ENCODE measurements at places on chromosomes 7 and 10. TPM values are rescaled to one million over a fixed set of nuclear protein-coding genes. Genes with fewer than 3 reads are reported as not detected.

- DNase-seq = no peak
Measured at GRCh38 chr7:130409712-130410072, 29.4 kb downstream of the CPA1 start.

NUTM2E gene
- not detected for total RNA-seq

DNA sequence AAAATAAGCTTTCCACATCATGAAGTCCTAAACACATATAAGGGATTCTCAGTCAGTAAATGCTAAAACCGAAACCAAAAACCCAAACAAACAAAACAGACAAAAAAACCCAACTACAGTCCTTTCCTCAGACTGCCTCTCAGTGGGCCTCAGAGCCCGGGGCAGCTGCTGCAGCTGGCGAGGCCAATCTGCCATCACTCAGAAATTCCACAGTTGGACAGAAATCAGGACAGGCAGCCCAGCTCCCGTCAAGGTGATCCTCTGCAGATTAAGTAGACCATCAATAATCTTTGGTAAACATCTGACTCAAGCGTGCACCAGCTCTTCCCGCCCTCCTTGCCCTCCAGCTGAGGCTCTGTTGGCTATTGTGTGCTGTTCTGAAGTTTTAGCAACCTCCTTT, 142.2 kb downstream of the ATXN7L1 start:
- DNase-seq = no peak

AGBL3 gene
- 2.6 TPM for total RNA-seq

LIPN gene
- 0.74 TPM for total RNA-seq

TEX36 gene
- not detected for total RNA-seq

SPDYE18 gene
- 0.42 TPM for total RNA-seq

GRCh38 chr7:116861717-116862116, 670 bp upstream of the CAPZA2 start:
- DNase-seq = no peak

GRCh38 chr10:30553626-30554439, 75.7 kb downstream of the LYZL2 start:
- peak; percentile 92 for DNase-seq

TMEM213 gene
- not detected for total RNA-seq

DNA sequence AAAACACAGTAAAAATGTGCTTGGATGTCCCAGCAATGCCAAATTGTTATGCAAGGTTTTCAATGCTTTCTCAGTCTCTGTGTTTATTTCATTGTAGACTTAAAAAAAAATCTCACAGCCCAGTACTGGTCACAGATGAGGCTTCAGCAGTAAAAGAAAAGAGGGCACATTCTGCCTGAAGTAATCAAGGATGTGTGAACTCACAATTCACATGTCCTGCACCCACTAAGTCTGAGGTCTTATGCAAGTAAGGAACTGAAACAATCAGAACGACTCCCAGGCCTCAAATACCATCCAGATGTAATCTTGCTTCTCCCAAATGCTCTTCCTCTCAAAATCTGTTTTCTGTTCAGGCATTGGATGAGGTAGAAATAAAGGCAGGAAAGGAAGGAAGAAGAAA, 33.7 kb downstream of the ADRB1 start:
- no peak for DNase-seq

EN2 gene
- total RNA-seq = 0.22 TPM

GRCh38 chr7:43584195-43584586, 1.3 kb downstream of the STK17A start:
- DNase-seq = no peak

GAD2 gene
- total RNA-seq = not detected

GRCh38 chr10:24502801-24503460, 220.8 kb downstream of the ARHGAP21 start:
- DNase-seq = no peak

- DNase-seq = no peak
Measured at GRCh38 chr10:12617191-12618175, 268.1 kb downstream of the CAMK1D start.

DNA sequence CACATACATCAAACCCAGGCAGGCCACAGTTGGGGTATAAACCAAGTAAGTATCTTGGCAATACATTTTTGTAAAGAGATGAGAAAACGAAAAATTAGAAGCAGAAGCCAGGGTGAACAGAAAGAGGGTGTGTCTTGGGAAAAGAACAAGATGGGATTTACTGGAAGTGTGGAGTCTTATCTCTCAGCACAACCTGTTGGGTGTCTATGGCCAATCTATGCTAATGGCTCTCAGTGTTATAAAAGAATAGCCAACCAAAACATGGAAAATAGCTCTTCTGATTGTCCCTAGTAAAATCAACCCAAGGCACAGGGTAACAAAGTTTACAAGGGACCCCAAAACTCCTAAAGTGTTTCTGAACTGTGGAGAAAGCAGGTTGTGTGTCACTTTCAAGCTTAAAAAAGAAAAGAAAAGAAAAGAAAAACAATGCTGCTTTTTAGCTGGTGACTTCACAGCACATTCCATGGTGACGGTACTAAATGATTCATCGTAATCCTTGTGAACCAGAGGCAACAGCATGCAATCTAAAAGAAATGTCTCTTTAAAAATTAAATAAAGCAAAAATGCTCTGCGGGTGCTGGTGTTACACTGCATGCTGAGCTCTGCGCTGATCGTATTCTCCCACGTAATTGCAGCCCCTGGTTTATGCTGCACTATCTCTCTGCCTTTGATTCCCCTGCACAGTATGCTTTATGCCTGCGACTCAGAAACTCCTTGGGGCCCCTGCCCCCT, 100.8 kb downstream of the C10orf90 start:
- DNase-seq = no peak

VWDE gene
- total RNA-seq = not detected

- no peak for DNase-seq
Measured at GRCh38 chr7:116698930-116699721, 27.1 kb downstream of the MET start.

DNA sequence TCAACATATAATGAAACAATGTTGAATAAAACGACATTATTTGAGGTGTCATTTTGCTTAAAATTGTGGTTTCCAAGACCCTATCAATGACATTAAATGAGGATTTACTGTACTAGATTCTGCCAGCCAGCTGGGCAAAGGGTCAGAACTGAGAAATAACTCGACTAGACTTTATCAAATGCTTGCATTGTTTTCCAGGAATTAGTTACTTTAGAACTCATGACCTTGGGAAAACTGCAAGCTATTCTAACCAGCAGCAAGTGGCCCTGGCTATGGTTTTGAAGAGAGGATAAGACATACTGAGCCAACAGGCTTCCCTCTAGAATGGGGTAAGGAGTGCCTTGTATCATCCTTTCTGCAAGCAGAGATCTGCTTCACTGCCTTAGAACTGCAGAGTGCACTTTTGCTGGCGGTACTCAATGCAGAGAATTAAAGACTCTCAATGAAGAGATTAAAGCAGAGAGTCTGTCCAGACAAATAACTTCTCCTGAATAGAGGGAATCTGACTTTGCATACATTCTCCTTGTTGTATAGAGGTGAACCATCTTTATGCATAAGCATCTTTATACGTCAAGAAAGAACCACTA, 281.5 kb downstream of the ARL4A start:
- no peak for DNase-seq

DNA sequence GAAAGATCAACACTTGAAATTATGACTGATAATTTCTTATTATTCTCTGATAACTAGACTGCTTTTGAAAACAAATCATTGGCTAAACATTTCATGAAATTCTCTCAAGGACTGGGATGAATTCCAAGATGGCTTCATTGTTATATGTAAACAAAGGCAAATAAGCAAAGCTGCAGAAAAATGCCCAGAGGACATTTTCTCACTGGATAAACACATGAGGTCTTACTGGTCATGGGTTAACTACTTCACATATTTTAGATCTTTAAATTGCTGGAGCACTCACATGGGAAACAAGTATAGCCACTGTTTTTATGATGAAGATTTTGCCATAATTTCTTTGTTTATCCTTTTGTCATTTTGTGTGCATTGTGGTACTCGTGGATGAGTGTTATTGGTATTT, 239.1 kb downstream of the PHF14 start:
- DNase-seq = no peak

- no peak for DNase-seq
Measured at GRCh38 chr7:29953726-29954347, 35.8 kb downstream of the SCRN1 start.

LIPJ gene
- not detected for total RNA-seq

- no peak for DNase-seq
Measured at GRCh38 chr10:17003651-17004286, 125.8 kb downstream of the CUBN start.

- peak; percentile 89 for DNase-seq
Measured at GRCh38 chr10:46544989-46545791, 11.3 kb downstream of the GPRIN2 start.

DNA sequence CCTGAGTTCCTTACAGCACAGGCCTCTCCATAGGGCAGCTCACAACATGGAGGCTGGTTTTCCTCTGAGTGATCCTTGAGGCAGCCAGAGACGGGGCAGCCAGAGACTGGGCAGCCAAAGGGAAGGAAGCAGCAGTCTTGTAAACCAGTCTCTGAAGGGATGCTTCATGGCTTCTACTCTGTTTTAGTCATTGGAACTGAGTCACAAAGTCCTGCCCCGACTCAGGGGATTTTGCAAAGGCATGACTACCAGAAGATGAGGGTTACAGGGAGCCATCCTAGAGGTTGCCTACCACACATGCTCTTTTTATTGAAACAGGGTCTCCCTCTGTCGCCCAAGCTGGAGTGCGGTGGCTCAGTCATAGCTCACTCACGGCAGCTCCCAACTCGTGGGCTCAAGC, 44.4 kb upstream of the COMMD3 start:
- DNase-seq = no peak

DNA sequence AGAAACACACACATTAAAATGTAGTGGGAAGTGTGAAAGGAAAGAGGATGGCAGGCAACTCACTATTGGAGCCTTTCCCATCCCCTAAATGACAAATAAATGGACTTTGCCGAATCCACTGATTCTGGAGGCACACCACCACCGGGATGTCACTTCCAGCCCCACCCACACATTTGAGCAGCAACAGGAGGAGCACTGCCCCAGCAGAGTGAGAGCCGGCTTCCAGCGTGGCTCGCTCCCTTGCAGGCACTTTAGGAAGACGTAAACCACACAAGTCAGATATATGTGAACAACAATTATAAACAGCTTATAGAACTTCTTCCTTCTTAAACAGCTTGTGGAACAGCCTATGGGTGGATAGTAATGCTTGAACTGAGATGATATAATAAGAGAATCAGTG, 191.0 kb downstream of the DGKI start:
- no peak for DNase-seq

- DNase-seq = no peak
Measured at GRCh38 chr7:131527456-131527855, 29.0 kb downstream of the PODXL start.

TSPAN13 gene
- total RNA-seq = 49.9 TPM

GIMAP4 gene
- total RNA-seq = 49.4 TPM

GRCh38 chr10:119762805-119763798, 37.3 kb downstream of the INPP5F start:
- DNase-seq = no peak

GRCh38 chr10:96695366-96695765, 24.9 kb downstream of the PIK3AP1 start:
- DNase-seq = no peak

GPR15LG gene
- not detected for total RNA-seq

- DNase-seq = no peak
Measured at GRCh38 chr7:81298951-81299666, 380.3 kb upstream of the SEMA3C start.

GRCh38 chr7:115822380-115822779, 208.2 kb downstream of the TFEC start:
- DNase-seq = no peak

GRCh38 chr7:120775755-120776154, 82.2 kb downstream of the TSPAN12 start:
- no peak for DNase-seq

- no peak for DNase-seq
Measured at GRCh38 chr10:114102256-114102655, 58.6 kb downstream of the ADRB1 start.

DNA sequence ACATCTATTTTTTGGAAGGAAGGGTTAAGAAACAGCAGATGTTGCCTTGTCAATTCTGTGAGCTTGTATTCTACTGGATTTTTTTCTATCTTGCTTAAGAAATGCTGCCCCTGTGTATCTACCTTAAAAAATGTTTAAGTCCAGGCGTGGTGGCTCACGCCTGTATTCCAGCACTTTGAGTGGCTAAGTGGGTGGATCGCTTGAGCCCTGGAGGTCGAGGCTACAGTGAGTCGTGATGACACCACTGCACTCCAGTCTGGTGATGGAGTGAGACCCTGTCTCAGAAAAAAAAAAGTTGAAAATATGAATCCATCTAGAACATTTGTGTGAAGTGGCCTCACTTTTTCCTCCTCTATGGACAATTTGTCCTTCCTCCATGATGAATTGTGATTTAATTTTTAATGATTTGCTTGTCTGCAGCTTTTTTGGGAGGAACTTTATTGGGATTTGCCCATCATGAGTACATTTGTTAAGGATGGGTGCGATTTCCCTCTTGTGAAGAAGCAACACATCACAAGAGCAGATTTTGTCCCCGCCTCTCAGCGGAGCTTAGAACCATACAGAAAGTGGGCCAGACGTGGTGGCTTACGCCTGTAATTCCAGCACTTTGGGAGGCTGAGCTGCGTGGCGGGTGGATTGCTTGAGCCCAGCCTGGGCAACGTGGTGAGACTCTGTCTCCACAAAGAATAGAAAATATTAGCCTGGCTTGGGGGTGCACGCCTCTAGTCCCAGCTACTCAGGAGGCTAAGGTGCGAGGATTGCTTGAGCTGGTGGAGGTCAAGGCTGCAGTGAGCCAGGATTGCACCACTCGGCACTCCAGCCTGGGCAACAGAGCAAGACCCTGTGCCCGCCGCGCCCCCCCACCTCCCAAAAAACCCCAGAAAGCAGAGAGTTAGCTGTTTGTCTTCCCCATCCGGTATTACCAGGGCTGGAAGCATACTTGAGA, 57.7 kb downstream of the DNAJB6 start:
- peak; percentile 65 for DNase-seq

- no peak for DNase-seq
Measured at GRCh38 chr7:28483112-28483511, 70.8 kb downstream of the CREB5 start.

GRCh38 chr7:14888962-14889361, 13.6 kb downstream of the DGKB start:
- DNase-seq = no peak

GRCh38 chr7:133434246-133434865, 181.5 kb downstream of the EXOC4 start:
- no peak for DNase-seq

DNA sequence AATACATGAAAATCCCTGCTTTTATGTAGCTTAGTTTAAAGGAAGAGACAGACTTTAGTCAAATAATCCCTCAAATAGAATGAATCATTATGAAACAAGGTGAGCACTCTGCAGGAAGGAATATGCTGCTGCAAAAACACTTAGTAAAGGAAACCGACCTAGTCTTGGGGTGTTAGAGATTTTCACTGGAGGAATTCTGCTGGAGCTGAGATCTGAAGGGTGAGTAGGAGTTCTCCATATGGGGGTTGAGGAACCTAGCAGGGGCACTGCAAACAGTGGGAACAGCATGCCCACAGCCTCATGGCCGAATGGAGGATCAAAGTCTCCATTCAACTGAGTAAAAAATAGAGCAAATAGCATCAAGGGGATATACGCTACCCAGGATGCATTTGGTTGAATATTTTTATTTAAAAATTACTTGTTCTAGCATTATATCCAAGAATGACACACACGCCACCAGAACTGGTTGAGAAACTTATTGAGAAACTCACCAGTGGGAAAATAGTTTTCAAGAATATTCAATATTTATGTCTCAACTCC, 3.5 kb downstream of the ITIH2 start:
- DNase-seq = no peak

Measured in mesenteric fat pad (tissue), 1 donor.